GF-D8 (cell line): ENCODE measurements at places on chromosomes 2 and 18.

DNA sequence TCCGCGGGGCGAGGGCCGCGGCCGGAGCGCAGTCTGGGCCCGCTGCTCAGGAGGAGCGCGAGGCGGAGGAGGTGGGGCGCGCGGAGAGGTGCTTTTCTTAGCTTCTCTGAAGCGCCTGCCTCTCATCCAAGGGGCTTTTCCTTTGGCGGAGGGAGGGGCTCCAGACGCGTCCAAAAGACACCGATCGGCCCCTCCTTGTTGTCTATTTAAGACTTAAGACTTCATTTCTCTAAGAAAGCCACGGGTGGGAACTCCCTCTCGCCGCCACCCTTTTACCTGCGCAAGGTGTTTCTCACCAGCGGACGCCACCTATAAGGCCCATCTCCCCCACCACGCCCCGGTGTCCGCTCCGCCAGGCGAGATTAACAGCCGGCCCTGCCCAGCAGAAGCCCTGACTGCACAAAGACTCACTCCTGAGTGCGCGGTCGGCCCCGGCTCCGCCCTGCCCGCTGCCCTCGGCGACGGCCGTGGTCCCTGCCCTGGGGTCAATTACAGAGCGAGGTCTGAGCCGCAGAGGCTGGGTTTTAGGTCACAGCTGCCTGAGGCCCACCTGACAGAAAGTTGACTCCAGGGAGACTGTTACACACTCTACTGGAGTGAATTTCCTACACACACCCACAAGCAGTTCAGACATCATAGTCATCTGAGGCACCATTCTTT is at the start of gene DSC2:
DSC2 (minus strand) TSS at position 397 of the 660 bp plus-strand sequence. CDS start 450 bp downstream, outside the sequence.
- no peak for DNase-seq

GRCh38 chr18:3725115-3725514 is 275.1 kb downstream of the TGIF1 start:
- DNase-seq, result no peak

DNA sequence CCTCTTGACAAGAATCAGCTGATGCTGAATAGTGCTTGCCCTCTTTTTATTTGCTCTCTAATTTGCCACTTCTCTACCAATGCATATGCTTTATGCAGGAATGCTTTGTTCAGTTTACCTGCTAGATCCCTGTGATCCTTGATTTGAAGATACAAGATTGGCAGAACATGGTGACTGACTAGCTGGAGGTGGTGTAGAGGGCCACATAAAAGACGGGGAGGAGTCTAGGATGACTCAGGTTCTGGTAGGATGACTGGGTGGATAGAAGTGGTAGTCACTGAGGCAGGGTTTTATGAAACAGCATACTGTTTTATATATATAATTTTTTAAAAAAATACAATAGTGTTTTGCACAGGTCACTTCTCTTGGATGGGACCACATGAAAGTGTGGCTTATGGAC is 6.3 kb upstream of the ADGRF3 start:
- DNase-seq, result no peak

DNA sequence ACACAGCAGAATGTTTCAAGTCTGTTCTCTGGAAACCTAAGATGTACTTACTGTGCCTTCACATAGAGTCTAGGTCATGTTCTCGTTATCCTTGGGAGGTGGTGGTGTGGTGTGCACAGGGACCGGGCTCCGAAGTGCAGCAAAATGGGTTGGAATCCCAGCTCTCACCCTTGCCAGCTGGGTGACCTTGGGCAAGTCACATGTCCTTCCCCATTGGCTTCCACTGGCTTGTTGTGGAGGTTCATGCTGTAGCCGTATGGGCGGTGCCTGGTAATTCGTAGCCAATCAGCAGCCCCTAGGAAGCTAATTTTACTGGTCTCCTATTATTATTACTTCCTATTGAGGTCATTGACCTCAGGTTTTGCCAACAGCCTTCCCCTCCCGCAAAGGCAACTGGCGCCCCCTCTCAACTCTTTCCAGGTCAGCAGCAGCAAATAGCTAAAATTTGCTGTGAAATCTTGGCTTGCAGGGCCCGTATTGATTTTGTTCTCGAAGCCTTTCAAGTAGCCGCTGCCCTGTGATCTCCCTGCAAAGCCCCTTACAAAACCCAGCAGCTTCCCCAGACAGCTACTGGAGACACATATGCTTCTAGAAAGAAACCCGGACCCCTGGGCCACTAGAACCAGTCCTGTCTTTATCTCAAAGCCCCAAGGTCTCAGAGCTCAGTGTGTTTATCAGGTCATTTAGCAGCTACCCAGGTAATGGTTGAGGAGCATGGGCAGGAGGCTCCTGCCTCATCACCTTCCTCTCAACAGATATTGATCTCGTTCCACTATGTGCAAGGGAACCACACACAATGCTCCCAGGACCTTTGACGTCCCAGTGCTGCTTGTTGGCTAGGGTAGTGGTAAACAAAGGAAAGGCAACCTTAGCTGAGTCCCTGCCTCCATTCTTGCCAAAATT is 66.5 kb upstream of the SLC1A4 start:
- no peak for DNase-seq

- no peak for DNase-seq
Observed at GRCh38 chr18:46950064-46950656, 32.8 kb downstream of the KATNAL2 start.

- no peak for DNase-seq
Observed at GRCh38 chr2:179966778-179967394, 40.2 kb downstream of the CWC22 start.

DNA sequence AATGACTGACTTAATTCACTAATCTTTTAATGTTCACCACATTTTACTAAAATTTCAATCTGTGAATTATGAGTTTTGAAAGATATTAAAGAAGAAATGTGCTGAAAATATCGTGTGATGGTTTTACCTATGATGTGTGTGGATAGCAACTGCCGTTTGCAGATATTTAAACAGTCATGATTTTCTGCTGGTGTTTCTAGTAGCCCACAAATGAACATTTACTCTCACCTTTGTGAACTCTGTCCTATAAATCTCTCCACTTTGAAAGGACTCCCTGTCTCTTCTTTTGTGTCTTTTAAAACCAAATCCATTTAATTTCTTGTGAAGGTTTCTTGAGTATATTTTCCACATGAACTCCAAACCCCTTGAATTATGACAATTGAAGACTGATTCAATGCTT is 771.2 kb upstream of the SALL3 start:
- DNase-seq, result no peak
